Stimulated activated CD4-positive, alpha-beta T cell treated with anti-CD3 and anti-CD28 coated beads, Interleukin-4, amount 100 ng/mL, for 4 hours (primary cell): ENCODE measurements at places on chromosomes 16 and 17.

- DNase-seq: no peak
These were observed 14.4 kb downstream of the ASPSCR1 start for GRCh38 chr17:81991684-81992305.

GRCh38 chr17:66466840-66467367 lies 164.5 kb downstream of the PRKCA start:
- DNase-seq: peak; percentile 18

DNA sequence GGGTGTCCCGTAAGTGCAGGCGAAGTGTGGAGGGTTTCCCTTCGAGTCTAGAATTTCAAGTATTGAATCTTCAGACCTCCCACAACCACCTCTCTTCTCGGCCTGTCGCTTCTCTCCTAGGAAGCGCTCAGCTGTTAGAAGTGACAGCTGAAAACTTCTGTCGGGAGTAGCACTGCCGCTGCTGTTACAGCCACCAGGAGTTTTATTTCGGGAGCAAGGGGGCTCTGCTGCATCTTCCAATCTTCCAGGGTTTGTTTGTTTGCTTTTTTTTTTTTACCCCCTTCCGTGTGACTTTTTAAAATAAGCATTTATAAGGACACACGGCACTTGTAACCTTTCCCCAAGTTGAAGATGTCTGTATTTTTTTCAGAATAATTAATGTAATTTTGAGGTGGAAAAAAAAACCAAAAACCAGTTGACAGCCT lies 767 bp downstream of the RPS6KB1 start:
- no peak for DNase-seq

DNA sequence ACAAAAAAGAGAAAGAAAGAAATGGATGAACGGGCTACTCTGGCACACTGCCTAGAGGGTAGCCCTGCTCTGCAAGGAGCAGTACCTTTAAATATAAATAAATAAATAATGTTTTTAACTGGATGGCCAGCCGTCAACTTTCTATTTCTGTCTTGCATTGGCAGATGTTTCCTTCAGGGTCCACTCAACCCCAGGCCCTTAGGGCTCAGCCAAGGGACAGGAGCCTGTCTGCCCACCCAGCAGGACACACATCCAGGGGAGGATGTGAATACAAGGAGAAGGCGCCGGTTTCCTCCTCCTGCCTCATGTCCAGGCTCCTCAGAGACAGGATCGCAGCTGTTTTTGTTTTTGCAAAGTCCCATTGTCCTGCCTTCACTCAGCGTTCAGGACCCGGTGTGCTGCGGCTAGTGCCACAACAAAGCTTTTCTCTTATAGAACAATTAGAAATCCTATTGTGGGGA lies 22.6 kb downstream of the TTYH2 start:
- DNase-seq: no peak

DNA sequence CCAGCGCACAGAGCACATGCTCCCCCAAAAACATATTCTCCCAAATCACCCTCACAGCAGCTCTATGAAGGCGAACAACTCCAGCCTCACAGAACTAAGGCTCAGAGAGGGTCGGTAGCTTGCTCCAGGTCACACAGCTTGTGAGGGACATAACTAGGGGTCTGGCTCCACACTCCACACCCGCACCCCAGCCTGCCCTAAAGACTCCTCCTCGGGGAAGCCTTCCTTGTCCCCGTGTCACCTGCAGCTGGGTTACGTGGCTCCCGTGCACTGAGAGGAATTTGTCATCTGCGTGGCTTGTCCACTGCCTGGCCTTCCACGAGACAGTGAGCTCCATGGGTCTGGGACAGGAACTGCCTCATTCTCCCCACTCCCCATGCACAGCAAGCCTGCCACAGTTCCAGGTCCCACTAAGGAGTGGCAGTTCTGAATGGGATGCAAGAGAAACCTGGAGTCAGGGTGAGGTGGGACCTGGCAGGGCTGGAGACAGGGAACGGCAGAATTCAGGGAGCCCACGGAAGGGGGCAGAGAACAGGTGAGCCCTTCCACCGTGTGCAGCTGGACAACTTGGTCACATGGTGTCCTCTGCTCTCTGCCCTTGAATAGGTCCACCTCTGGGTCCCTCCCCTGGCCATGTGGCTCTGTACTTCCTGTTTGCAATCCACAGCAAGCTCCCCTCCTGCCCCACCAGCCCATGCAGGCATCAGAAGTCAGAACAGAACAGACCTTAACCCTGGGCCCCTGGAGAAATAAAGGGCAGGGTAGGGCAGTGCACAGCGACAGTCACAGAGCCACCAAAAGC lies 27.4 kb downstream of the TNFRSF13B start:
- DNase-seq: no peak

DNA sequence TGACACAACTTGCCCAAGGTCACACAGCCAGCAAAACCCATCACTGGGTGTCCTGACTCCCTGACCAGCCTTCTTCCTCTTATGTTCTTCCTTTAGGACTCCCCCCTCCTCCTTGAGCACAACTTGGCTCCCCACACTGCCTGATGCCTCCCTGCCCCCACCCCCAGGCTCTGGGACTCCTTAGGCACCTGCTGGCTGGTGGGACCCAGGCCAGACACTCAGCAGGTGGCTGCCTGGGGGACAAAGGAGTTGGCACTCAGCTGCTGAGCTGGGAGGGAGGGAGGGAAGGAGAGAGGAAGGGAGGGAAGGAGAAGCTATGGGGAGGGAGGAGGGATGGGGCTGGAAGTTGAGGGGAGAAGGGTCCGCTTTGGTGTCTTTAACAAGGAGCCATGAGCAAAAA lies 8.0 kb downstream of the SEZ6 start:
- DNase-seq: no peak

DNA sequence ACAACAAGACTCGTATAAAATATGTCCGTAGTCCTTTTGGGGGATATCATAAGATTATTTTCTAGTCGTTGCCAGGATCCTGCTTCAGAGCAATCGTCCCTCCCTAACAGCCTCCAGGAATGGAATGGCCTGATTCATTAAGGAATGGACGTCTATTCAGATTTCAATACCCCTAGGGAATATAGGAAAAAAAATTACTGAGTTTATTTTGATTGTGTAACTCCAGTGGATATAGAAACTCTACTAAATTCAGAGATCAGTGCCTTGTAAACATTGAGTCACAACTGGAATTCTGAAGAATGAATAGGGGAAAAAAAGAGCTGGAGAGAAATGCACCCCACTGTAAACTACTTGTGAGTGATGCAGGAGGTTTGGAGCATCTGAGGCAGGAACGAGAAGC lies 1171.5 kb upstream of the GOT2 start:
- DNase-seq: no peak

DNA sequence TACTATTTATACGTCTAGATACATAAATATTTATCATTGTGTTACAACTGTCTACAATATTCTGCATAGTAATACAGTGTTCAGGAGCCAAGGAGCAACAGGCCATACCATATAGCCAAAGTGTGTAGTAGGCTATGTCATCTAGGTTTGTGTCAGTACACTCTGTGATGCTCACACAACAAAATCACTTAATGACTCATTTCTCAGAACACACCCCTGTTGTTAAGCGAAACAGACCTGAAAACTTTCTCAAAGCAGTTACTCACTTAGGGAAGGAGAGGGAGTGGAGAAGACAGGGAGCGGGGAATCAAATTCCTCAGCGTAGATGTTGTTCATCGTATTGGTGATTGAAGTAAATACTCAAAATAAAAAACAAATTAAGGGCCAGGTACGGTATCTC lies 269.5 kb downstream of the STX8 start:
- DNase-seq: no peak

DNA sequence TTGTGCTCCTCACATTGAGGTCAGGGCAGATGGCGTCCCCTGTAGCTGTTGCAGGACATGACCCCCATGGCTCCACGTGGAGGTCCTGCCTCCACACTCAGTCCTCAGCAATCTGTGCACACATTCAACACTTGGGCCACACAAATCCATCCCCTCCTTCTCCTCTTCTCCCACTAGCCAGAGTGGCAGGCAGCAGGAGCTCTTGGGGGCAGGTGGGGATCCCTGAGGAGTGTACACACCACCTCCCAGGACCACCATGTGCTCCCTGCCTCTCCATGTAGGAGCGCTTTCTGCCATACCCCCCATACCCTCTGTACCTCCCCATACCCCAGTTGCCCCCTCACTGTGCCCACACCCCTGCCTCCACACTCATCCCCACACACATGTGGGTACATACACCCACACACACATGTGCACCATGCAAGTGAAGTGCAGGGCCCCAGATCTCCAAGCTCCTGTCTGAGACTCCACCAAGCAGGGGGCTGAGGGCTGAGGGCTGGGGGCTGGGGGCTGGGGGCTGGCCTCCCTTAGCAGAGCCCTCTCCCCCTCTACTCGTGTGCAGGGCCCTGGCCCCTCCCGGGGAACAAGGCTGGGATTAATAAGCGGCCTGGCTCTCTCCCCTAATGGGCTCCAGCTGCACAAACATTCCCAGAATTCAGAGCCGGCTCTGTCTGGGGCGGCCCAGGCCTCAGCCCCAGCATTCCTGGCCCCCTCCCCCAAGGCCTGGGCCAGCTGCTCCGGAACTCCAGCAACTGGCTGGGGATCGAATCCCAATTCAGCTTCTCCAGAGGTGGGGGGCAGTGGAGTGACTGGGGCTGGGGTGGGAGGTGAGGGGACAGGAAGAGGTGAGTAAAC lies 48.2 kb upstream of the MEIOC start:
- DNase-seq: no peak

DNA sequence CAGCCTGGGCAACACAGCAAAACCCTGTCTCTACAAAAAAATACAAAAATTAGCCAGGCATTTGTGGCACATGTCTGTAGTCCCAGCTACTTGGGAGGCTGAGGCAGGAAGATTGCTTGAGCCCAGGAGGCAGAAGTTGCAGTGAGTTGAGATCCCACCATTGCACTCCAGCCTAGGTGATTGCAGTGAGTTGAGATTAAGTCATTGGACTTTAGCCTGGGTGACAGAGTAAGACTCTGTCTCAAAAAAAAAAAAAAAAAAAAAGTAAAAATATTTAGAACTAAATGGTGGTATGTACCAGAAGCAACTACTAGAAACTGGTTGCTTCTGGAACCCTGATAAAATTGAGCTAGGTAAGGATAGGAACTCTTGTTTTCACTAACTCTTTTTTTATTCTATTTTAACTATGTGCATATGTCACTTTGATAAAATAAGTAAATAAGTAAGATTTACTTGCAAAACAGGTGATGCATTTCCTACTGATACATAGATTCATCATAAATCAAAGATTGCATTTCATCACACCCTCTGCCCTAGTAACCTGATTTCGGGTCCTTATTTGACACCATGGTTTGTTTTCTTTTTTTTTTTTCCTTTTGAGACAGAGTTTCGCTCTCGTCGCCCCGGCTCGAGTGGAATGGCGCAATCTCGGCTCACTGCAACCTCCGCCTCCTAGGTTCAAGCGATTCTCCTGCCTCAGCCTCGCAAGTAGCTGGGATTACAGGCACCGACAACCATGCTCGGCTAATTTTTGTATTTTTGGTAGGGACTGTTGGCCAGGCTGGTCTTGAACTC lies 66.0 kb downstream of the USP32 start:
- no peak for DNase-seq

- DNase-seq: no peak
These were observed 59.2 kb upstream of the TANC2 start for GRCh38 chr17:62906881-62907280.

DNA sequence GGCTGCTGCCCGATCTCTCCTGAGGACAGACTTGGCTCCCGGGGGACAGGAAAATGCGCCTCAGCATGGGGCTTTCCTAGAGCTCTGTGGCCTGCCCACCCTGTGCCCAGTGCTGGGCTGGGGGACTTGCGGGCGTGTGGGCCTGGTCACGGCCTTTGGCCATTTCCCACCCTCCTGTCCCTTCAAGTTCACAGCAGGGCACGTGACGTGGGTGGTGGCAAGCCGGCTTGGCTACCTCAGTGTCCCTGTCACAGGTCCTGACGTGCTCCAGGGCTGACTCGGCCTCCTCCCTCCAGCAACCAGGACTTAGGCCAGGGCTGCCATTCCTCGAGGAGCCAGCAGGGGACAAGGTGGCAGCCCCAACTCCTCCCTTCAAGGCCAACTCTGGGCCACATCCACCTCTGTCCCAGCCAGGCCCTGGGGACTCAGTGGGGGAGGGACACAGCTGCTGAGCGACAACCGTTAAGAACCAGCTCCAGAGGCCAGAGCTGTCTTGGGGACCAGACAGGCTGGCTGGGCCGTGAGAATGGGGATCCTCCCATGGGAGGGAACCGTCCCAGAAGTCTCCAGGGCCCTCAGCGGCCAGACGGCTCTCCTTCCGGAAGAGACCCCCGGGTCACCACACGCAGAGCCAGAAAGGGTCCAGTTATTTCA lies 981 bp upstream of the UNC13D start:
- peak; percentile 40 for DNase-seq

DNA sequence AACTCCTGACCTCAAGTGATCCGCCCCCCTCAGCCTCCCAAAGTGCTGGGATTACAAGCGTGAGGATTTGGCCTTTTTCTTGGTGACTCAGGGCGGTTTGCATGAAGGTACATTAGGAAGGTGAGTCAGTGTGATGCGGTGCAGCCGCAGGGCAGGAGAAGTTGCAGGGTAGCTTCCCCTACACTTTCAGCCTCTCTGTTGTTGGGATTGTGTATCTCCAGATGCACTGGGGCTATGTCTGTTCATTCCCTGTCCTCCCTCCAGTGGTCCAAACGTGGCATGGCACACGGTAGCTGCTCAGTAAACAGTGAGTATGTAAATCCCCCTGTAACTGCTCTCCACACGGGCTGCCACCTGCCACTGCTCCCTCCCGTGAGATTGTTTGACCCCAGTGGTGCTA lies 109.1 kb upstream of the CDC42EP4 start:
- DNase-seq: no peak

- DNase-seq: no peak
These were observed 26.9 kb upstream of the COX10 start for GRCh38 chr17:14042411-14042810.

DNA sequence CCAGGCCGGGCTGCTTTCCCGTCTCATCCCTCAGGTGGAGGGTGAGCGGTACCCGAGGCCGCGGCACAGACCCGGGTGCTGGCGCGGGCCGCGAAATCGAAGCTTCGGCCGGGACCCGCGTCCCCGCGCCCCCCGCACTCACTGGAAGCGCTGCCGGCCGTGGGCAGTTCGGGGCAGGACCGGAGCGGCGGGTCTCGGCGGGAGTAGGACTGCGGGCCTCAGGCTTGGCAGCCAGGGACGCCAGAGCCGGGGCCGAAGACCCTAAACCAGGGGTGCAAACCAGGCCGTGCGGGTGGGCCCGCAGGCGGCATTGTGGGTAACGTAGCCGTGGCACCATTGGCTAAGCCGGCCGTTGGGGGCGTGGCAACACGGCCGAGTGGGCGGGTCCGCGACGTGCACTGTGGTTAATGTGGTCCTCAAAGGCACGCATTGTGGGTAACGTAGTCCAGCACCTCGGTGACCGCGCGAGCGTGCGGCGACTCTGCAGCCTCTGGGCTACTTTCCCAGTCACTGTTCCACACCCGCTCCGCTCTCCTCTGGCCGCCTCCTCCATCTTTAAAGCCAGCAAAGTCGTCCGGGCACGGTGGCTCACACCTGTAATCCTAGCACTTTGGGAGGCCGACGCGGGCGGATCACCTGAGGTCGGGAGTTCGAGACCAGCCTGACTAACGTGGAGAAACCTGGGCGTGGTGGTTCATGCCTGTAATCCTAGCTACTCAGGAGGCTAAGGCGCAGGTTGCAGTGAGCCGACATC lies at the start of gene ZNF500:
TSS of gene ZNF500 (minus strand) at position 288 of the 754 bp plus-strand sequence. CDS start 1,184 bp downstream, outside the sequence.
- DNase-seq: peak; percentile 96
